Hindlimb muscle (tissue), 1 donor: ENCODE measurements at places on chromosomes 16 and 17.

GRCh38 chr16:76940251-76940650, 250.7 kb upstream of the MON1B start:
- no peak for DNase-seq

DNA sequence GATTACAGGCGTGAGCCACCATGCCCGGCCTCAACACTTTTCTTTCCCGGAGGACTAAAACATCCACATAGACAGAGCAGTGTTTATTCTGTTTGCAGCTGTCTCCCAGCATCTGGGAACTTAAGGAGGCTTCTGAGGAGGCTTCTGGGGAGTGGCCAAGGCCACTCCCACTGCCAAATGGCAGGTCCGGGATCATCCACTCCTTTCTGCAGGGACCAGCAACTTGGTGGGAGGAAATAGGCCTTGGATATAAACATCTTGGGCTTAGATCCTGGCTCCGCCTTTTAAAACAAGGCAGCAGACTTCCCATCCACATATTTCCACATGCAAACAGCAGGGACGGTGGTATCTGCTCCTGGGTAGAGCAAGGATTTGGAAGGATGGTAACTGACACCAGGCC, 14.1 kb upstream of the SPATA32 start:
- peak; percentile 54 for DNase-seq

DNA sequence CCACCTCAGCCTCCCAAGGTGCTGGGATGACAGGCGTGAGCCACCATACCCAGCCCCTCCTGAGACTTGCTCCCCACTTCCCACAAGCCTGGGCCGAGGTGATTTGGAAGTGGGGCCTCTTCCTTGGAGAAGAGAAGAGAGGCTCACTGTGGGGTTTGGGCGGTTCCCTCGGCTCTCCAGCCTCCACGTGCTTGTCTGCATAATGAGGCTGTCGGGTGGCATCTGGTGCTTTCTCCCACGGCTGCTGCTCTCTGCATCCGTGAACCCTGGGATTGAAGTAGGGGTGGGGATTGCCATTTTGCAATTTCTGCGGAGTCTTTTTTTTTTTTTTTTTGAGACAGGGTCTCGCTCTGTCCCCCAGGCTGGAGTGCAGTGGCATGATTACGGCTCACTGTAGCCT, 101.4 kb downstream of the RAP1GAP2 start:
- no peak for DNase-seq

GRCh38 chr17:28623696-28624095, 9.7 kb upstream of the RSKR start:
- no peak for DNase-seq

DNA sequence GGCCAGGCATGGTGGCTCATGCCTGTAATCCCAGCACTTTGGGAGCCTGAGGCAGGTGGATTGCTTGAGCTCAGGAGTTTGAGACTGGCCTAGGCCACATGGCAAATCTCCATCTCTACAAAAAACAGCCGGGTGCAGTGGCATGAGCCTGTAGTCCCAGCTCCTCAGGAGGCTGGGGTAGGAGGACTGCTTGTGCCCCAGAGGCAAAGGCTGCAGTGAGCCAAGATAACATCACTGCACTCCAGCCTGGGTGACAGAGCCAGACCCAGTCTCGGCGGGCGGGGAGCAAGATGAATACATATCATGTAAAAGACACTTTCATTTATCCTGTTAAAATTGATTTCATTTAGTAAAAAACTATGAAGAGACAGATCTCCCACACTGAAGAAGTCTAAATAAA, 54.6 kb downstream of the CREBBP start:
- no peak for DNase-seq
